ENCODE measurements at places on chromosomes 4 and X. TPM values are rescaled to one million over a fixed set of nuclear protein-coding genes. Genes with fewer than 3 reads are reported as not detected.

DNA sequence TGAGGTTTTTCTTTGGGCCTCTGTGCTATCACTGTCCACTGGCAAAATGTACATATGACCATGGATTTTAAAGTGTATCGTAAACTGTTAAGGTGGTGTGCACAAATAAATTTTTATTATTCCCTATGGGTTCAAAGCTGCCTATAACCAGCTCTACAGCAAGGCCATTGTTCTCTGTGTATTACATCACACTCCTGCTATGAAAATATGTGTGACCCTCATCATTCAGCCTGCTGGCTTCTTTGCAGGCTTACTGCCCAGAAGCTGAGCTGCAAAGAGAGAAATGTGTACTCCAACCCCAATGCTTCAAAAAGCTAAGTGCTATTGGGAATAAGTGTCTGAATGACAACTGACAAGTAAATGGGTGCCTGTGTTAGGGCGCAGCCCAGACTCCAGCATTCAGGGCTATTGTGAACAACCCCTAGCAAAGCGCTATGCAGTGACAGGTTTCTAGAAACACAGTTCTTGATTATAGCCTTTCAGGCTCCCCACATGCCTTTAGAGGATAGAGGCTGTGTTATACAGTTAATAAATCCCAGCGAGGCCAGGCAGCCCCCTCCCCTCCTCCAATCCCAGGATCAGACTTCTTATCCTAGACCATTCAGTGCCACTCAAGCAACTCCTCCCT is 220.4 kb upstream of the RADX start:
- no peak for DNase-seq

GRCh38 chrX:151393514-151393913 is 3.5 kb upstream of the VMA21 start:
- no peak for DNase-seq

FGFBP2 gene
- 0.22 TPM for total RNA-seq

ARHGAP36 gene
- not detected for total RNA-seq

GRCh38 chr4:85005865-85006377 is 39.4 kb upstream of the WDFY3 start:
- peak; percentile 63 for DNase-seq

GRCh38 chrX:84710611-84711010 is 208.4 kb upstream of the HDX start:
- DNase-seq: no peak

- DNase-seq: no peak
Measured at GRCh38 chrX:129347291-129347690, 176.0 kb downstream of the SMARCA1 start.

FAM241A gene
- total RNA-seq: 1.4 TPM

GRCh38 chr4:8904041-8904501 is 32.4 kb upstream of the HMX1 start:
- DNase-seq: no peak

CITED1 gene
- not detected for total RNA-seq

GRCh38 chrX:109830704-109831206 is 97.7 kb upstream of the ACSL4 start:
- DNase-seq: peak; percentile 88

PLAC8 gene
- 8.4 TPM for total RNA-seq

TLR10 gene
- not detected for total RNA-seq

FAM47E gene
- total RNA-seq: 0.07 TPM

TMSB15A gene
- 26.6 TPM for total RNA-seq

GRCh38 chrX:97045470-97045869 is 161.8 kb downstream of the RPA4 start:
- no peak for DNase-seq

PASD1 gene
- total RNA-seq: not detected

SLC10A4 gene
- not detected for total RNA-seq

DNA sequence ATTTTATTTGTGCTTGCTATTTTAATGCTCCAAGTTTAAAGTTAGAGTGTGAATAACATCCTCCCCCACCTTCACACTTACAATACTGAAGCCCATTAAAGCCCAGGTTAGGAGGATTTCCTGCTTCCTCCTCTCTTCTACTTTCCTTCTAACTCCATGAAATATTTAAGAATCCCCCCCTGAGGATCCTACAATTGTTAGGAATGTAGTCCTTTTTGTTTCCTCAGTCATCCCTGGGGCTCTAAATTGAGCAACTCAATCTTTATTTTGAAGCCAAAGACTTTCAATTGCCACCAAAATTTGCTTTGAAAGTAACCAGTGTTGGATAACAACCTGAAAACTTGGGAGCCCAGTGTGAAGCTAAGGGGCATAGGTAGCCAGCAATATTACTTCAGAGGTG is 276.9 kb downstream of the FAM47A start:
- DNase-seq: no peak

DNA sequence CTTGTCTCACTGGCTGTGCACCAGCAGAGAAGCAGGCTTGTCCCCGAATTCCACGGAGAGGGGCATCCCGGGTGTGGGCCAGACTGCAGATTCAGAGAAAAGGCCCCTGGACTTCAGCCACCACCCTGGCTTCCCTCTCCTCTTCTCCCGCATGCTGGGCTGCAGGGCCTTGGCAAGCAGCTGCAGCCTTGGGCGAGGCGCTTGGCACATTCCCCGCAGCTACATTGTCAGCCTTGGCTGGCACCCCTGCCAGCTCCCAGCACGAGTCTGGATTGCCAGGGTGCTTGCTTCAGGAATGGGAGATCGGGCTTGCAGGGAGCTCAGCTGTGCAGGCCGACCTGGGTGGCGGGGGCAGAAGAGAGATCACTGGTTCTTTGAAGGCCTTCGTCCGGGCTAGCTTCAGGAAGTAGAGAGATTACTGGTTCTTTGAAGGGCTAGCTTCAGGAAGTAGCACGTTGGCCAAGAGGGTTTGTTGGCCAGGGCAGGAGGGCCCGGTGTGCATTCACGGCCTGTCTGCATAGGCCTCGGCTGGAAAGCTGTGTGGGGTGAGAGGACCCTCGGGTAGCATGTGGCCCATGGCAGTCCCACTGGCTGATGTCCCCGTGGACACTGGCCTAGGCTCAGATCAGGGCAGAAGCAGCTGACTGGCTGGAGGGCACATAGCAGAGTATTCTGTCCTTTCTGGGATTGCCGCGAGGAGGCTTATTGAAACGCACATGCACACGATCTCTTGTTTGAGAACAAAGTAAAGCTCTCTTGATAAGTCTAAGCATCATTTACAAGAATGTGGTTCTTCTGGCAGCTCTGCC is 2.7 kb downstream of the ABCD1 start:
- DNase-seq: no peak

DNA sequence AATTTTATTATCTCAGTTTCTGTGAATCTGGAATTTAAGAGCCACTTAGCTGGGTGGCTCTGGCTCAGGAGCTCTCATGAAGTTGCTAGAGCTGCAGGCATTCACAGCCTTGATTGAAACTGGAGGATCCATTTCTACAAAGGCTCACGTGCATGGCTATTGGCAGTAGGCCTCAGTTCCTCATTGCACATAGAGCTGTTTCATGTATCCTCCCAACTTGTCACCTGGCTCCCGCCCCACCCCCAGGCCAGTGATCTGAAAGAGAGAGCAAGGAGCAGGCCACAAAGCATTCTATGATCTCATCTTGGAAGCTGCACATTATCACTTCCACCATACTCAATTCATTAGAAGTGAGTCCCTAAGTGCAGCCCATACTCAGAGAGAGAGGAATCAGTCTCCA is 18.5 kb upstream of the AP1AR start:
- no peak for DNase-seq

- no peak for DNase-seq
Measured at GRCh38 chr4:8026453-8026852, 86.8 kb upstream of the AFAP1 start.

- DNase-seq: no peak
Measured at GRCh38 chrX:26414534-26414933, 198.6 kb downstream of the MAGEB5 start.

LONRF3 gene
- total RNA-seq: 2.8 TPM

ADH1A gene
- not detected for total RNA-seq

DNA sequence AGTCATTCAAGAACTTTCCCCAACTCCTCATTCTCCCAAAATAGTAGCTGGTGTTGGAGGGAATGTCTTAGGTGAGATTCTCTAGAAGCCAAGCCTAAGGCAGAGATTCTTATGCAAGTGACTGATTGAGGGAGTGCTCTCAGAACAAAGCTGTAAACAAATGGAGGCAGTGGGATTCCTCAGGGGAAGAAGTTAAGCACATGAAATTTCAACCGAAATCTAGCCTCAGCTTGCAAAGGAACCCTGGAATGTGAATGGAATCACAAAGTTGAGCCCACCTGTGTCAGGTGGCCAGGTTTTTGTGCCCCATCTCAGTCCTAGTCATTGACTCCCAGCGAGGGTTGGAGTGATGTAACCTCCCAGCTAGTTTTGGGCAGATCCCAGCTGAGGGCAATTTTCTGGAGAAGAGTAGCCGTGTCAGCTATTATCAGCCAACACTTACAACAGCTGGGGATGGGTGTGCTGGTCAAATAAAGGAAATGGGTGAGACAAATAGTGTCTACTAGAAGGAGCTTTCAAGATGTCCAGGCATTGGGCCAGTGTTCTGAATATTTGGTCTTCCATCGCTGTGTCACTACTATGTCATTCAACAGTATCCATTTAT is 29.7 kb upstream of the FGF2 start:
- no peak for DNase-seq

GRCh38 chr4:2304877-2305561 is 43.1 kb upstream of the MXD4 start:
- DNase-seq: no peak

- DNase-seq: no peak
Measured at GRCh38 chr4:154125340-154125739, 336.5 kb upstream of the SFRP2 start.

TCEAL6 gene
- not detected for total RNA-seq

GRCh38 chr4:25107827-25108516 is 52.3 kb downstream of the SEPSECS start:
- no peak for DNase-seq

- peak; percentile 52 for DNase-seq
Measured at GRCh38 chr4:16253127-16253960, 27.1 kb upstream of the TAPT1 start.

GRCh38 chr4:143358923-143359643 is 22.4 kb downstream of the GAB1 start:
- peak; percentile 94 for DNase-seq

- DNase-seq: no peak
Measured at GRCh38 chr4:23805450-23805851, 84.4 kb downstream of the PPARGC1A start.

RGS12 gene
- 33.8 TPM for total RNA-seq

DNA sequence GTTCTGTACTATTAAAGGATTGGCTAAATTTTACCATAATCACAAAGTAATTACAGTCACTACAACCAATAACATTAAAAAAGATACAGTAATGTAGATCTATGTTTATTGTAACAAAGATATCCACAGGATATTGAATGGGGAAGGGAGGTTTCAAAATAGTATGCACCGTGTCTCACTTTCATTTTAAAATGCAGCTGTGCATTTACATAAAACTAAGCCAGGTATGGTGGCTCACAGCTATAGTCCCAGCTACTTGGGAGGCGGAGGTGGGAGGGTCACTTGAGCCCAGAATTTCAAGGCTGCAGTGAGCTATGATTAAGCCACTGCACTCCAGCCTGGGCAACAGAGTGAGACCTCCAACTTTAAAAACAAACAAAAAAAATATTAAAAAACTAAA is 8.5 kb downstream of the SRP72 start:
- no peak for DNase-seq

DNA sequence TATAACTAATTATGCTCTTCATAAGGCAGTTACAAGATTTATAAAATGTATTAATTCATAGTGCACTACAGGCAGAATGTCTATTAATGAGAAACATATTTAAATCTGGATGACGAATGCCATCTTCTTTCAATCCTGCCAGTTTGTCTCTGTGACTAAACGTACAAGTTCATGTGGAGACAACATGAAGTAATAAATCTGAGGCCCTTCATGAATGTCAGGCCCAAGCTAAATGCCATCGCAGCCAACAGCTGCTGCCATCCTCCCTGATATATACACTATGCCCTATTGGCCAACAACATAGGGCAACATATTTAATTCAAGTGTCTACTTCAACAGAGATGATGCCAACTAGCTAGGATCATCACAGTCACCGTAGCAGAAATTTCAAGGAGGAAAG is 43.7 kb downstream of the TSPAN5 start:
- DNase-seq: no peak

MAGEA4 gene
- total RNA-seq: not detected

- DNase-seq: no peak
Measured at GRCh38 chr4:184142121-184143000, 75.3 kb downstream of the ENPP6 start.

DNA sequence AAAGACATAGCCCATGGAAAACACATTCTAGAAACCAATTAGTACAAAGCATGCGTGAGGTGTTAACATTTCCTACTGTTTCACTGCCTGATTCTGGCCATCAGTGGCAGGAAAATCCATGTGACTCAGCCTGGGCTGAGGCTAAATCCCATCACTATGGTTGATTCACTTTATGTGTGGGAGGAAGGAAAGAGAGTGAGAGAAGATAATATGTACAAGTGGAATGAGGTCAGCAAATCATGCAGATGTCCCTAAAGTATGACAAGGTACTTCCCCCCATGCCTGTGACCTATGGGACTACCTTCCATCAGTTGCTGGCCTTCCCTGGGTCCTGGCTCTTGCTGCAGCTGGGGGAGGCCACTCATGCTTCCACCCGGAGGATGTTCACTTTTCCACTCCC is 64.2 kb upstream of the MAP3K15 start:
- DNase-seq: no peak

ZNF711 gene
- 4.3 TPM for total RNA-seq

GRCh38 chr4:138445098-138445497 is 202.9 kb upstream of the SLC7A11 start:
- DNase-seq: no peak

DNA sequence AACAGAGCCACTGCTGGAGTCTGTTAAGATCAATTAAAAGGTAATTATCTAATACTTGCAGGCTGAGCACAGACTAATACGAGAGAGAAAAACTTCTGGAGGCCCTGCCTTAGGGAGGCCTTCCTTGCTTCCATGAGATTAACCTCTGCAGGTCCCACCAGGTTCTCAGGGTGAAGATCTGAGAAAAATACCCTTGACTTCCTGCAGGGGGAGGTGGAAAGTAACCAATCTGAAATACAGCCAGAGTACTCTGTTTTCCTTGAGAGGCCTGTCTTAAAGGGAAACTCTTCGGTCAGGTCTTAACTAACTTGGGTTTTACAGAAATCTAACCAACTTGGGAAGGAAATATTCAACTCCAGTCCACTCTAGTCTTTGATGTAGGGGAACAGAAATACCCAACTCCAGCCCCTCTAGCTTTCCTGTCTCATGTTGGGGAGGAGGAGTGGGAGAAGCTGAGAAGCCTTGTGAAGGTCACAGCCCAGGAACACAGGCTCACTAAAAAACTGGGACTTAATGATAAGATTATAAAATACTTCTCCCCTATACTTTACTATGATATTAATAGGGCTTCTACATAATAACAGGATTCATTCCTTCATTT is 77.1 kb downstream of the TBCK start:
- DNase-seq: peak; percentile 27

XK gene
- 0.63 TPM for total RNA-seq

CD99L2 gene
- total RNA-seq: 32.5 TPM

- DNase-seq: no peak
Measured at GRCh38 chrX:105136786-105137185, 83.7 kb downstream of the TEX13A start.

BGN gene
- 0.69 TPM for total RNA-seq

NUDT11 gene
- total RNA-seq: 11.9 TPM

GRCh38 chr4:2335729-2336101 is 73.8 kb upstream of the MXD4 start:
- no peak for DNase-seq

GRCh38 chr4:30380404-30380998 is 339.7 kb upstream of the PCDH7 start:
- no peak for DNase-seq

GRCh38 chrX:20325786-20326388 is 59.2 kb upstream of the RPS6KA3 start:
- DNase-seq: no peak

All from epithelial cell of proximal tubule (primary cell).